Liver (tissue), 10 donors: ENCODE measurements at places on chromosomes 1 and 21. TPM values are rescaled to one million over a fixed set of nuclear protein-coding genes. Genes with fewer than 3 reads are reported as not detected.
A peak's percentile ranks its signal among the peaks of the same experiment; 100 is the strongest.

Gene DDR2
- total RNA-seq, result 2.7 TPM

Gene TGFBR3
- 12.3 TPM for total RNA-seq

DNA sequence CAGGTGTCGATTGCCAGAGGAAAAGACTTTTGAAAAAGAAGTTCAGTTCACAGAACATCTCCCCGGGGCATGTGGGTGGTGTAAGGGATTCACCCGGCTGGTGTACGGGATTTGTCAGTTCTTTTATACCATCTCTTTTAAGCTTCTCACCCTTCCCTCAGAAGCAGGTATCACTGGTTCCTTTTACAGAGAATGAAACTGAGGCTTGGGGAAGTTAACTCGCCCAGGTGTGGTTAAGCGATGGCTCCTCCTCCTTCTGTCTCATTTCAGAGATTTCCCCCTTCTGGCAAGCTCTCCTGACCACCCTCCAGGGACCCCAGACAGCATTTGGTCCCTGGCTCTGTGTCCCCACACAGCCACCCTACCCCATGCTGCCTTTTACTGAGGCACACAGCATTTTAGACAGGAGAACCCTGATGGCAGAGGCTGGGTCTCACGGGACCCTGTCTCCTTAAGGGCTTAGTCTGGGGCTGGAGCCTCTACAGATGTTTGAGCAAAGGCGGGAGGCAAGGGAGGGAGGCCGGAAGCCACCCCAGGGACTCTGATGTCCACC is 2.8 kb upstream of the ECE1 start:
- H3K4me3 ChIP-seq, result no peak overlapping the region
- peaks cover 7% of the 10 kb centered on the region for H3K4me1 ChIP-seq
- H3K27me3 ChIP-seq, result no peaks in the 10 kb centered on the region
- DNase-seq, result no peak
- H3K27ac ChIP-seq, result peak overlapping the region; percentile 59
- H3K36me3 ChIP-seq, result no peaks in the 10 kb centered on the region

- H3K36me3 ChIP-seq, result no peaks in the 10 kb centered on the region
- no peak overlapping the region for H3K4me3 ChIP-seq
- no peak overlapping the region for H3K27ac ChIP-seq
- H3K27me3 ChIP-seq, result no peaks in the 10 kb centered on the region
- no peaks in the 10 kb centered on the region for H3K4me1 ChIP-seq
- DNase-seq, result no peak
These were observed 190.1 kb downstream of the TM2D1 start for GRCh38 chr1:61534847-61535246.

DNA sequence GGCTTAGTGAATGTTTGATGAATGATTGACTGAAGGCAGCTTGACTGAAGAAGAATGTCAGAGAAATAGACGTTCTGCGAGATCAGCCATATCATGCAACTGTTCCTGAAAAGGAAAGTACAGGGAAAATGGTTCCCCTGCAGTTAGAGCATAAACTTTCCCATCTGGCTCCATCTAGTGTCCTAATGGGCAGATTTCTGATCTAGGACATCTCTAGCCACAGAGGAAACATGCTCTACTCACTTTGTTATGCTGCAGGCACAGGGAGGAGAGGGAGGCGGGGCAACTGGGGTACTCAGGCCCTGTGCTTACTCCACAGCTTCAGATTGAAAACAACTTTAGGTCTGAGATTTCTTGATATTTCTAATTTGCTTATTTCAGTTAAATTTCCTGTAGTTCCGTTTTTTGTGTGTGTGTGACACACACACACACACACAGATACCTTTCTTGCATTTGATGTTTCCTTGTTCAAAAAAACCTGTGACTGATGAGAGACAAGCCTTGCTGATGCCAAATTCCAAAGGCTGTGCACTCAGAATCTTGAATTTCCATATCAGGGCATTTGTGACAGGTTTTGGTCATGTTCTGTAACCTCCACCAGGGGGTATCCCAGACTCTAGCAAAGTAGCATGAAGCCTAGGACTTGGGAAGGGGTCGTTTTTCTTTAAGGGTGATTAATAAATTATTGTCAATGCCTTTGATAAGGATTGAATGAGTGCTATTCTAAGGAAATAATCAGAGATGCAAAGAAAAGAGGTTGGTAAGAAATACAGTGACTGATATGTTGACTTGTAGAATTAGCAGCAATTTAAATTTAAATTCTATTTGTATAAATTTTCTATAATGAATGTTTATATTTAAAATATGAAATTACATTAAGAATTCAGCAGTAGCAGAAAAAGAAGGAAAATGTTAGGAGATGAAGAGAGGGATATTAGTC is 139.7 kb upstream of the BEND5 start:
- DNase-seq, result no peak
- H3K27ac ChIP-seq, result no peak overlapping the region
- no peak overlapping the region for H3K4me3 ChIP-seq
- no peaks in the 10 kb centered on the region for H3K4me1 ChIP-seq
- H3K27me3 ChIP-seq, result no peaks in the 10 kb centered on the region

- no peak for DNase-seq
- H3K36me3 ChIP-seq, result no peaks in the 10 kb centered on the region
- no peaks in the 10 kb centered on the region for H3K27me3 ChIP-seq
- no peak overlapping the region for H3K27ac ChIP-seq
These were observed 12.5 kb downstream of the MAST2 start for GRCh38 chr1:45815667-45816458.

DNA sequence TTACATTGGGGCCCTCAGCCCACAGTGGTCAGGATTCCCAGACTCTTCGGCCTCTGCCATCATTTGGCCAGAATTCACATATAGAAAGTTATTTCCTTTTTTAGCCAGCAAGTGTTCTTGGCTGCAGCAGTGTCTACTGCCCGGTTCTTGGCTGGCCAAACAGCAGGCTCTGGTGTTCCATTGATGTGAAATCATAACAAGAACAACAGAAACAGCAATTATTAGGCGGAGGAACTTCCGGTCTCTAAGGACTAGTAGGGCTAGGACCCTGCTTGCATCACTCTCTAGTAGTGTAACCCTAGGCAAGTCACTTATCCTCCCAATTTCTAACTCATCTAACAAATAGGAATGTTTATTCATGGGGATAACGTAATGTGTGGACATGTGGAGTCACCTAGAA is 8.7 kb upstream of the GJA5 start:
- H3K27ac ChIP-seq, result no peak overlapping the region
- H3K36me3 ChIP-seq, result no peaks in the 10 kb centered on the region
- no peaks in the 10 kb centered on the region for H3K27me3 ChIP-seq
- no peak for DNase-seq
- H3K4me1 ChIP-seq, result no peaks in the 10 kb centered on the region
